ENCODE measurements at places on chromosomes 11 and 22.

GRCh38 chr22:49424893-49425270, 402.8 kb downstream of the BRD1 start:
- no peak for DNase-seq

GRCh38 chr11:13465909-13466371, 2.9 kb upstream of the BTBD10 start:
- DNase-seq, result peak; percentile 9

DNA sequence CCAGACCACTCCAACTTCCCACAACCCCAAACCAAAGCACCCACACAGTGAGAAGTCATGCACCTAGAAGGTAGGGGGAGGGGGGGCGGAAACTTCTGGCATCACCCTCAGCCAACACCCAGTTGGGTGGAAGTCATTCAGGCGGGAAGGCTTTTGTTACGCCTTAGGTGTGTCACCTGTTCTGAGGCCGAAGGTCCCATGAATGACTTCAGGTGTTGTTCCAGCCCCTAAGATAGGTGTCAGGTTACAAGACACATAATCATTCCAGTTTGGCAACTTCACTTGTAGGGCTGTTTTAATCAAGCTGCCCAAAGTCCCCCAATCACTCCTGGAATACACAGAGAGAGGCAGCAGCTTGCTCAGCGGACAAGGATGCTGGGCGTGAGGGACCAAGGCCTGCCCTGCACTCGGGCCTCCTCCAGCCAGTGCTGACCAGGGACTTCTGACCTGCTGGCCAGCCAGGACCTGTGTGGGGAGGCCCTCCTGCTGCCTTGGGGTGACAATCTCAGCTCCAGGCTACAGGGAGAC, at the start of gene TMPRSS4:
TSS of gene TMPRSS4 (plus strand) at position 325 of the 528 bp plus-strand sequence. CDS start 225 bp downstream, outside the sequence.
- no peak for DNase-seq

GRCh38 chr22:37752189-37753087, 55.3 kb upstream of the GCAT start:
- no peak for DNase-seq

DNA sequence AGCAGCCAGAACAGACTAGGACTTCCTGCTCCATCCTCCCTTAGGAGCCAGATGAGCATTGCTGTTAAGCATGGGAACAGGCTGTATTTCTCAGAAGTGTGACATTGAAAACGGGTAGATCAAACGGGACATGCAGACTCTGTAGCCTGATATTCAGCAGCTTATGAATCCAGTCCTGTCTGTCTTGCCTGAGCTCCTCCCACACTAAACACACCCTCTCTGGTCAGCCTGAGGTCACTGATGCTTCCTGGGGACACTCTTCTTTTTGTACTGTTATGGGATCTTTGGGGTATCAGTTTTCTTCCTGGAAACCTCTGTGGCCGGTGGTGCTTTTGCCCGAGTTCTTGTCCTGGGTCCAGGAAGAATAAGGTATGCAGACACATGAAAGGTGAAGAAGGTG, 35.8 kb downstream of the C11orf91 start:
- DNase-seq, result no peak

DNA sequence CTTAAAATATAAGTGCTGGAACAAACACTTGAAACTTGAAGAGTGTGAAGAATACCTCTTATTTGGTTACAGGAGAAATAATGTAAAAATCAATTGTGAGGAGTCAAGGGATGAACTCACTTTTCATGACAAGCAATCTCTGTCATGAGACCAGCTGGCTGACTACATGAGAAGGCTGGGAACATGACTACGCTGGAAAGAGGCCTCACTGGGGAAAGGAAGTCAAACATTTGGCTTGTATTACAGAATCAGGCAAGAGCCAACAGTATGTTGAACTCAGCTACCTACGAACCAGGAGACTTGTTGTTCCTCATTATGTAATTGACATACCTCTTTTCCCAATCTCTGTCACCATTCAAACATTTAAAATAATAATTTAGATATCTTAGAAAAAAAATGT, 14.4 kb downstream of the DCDC1 start:
- no peak for DNase-seq

DNA sequence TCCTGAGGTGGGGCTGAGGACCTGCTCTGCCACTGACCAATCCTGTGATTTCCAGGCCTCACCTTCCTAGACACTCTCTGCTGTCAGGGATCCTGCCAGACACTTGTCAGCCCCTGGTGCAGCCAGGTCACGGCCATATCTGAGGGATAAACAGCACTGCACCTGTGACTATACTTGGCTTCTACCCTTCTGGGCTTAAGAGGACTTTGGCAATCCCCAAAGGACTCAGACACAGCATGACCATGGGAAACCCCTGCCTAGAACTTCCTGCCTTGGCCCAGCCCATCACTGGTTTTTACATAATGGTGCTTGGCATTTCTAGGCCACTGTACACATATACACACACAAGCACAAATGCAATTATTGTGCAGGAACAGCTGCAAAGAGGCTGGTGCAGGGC, 11.6 kb upstream of the OLFML1 start:
- DNase-seq, result peak; percentile 39

DNA sequence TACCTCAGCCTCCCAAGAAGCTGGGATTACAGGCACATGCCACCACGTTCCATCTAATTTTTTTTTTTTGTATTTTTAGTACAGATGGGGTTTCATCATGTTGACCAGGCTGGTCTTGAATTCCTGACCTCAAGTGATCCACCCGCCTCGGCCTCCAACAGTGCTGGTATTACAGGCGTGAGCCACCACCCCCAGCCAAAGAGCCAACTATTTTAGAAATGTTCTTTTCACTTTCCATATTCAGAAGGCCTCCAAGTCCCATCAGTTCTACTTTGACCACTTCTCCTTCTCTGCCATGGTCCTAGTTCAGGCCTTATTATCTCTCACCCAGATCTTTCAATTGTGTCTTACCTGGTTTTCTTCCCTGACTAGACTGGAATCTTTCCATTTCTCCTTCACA, 48.2 kb downstream of the CCDC83 start:
- no peak for DNase-seq

GRCh38 chr22:49359076-49359475, 468.6 kb downstream of the BRD1 start:
- no peak for DNase-seq

- DNase-seq, result no peak
Measured at GRCh38 chr22:49547751-49548239, 279.9 kb downstream of the BRD1 start.

GRCh38 chr11:14308897-14309387, 50.0 kb downstream of the RRAS2 start:
- no peak for DNase-seq
